ENCODE measurements at places on chromosomes 2 and 18. TPM values are rescaled to one million over a fixed set of nuclear protein-coding genes. Genes with fewer than 3 reads are reported as not detected.

IL1F10 gene
- total RNA-seq, result not detected

DNA sequence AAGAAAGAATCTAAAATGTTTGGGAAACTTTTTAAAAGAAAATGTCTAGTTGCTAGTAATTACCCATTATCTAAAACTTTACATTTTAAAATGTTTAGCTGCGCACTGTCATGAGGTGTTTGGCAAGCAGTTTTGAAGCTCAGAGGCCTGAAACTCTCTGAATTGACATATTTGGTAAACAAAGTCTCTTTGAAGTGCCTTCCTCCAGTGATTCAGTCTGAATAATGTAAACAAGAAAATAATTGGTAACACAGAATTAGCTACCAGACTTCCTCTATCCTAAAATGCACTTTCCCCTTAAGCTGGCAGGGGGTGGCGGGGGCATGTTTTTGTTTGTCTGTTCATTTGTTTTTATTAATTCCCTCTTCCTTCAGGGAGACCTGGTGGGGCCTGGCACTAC is 61.4 kb downstream of the WDR75 start:
- DNase-seq, result no peak

DNA sequence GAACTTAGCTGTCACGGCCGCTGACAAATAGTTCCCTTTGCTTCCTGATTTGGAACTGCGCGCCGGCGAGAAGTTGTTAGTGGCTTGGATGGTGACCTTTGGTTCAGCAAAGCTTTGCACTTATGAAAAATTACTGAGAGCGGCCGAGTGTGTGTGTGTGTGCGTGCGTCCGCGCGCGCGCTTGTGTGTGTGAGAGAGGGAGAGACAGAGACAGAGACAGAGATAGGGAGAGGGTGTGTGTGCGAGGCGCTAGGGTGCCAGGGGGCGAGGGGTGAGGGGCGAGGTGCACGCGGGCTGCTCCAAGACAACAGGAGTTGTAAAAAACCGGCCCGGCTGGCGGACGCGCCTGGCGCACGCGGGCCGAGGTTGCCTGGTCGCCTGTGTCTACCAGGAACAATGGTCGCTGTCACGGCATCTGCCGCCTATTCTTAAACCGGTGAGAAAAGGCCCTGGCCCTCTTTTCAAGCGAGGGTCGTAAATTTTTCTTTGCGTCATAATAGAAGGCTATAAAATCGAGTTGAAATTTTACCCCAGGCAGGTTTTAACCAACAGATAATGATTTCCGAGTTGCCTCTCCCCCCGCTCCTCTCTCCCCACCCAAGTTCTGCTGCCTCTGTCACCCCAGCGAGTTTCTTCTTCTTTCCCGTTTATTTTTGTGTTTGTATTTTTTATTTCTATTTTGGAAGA is 535 bp downstream of the HOXD3 start:
- DNase-seq, result no peak

DNA sequence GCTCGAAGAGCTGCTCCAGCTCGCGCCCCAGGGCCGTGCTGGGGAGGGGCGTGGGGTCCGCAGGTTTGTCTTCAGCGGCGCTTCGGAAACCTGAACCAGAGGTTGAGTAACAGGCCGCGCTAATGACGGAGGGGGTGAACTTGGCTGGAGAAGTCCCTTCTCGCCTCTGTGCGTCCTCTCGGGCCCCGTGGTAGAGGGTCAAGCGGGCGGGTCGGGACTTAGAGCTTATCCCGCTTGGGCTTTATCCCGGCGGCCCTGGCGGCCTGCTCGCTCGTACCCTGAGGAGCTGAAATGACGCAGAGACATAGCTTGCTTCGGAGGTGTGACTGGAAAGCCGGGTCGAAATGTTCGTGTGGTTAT is 479 bp downstream of the RNMT start:
- DNase-seq, result no peak

ASAP2 gene
- total RNA-seq, result 1.0 TPM

TUBB8B gene
- total RNA-seq, result not detected

GRCh38 chr18:2776601-2777000 is 70.2 kb upstream of the EMILIN2 start:
- no peak for DNase-seq

- DNase-seq, result peak; percentile 60
Measured at GRCh38 chr2:100580367-100581276, 17.8 kb downstream of the PDCL3 start.

ROCK2 gene
- 7.5 TPM for total RNA-seq

CYTIP gene
- 596 TPM for total RNA-seq

DNA sequence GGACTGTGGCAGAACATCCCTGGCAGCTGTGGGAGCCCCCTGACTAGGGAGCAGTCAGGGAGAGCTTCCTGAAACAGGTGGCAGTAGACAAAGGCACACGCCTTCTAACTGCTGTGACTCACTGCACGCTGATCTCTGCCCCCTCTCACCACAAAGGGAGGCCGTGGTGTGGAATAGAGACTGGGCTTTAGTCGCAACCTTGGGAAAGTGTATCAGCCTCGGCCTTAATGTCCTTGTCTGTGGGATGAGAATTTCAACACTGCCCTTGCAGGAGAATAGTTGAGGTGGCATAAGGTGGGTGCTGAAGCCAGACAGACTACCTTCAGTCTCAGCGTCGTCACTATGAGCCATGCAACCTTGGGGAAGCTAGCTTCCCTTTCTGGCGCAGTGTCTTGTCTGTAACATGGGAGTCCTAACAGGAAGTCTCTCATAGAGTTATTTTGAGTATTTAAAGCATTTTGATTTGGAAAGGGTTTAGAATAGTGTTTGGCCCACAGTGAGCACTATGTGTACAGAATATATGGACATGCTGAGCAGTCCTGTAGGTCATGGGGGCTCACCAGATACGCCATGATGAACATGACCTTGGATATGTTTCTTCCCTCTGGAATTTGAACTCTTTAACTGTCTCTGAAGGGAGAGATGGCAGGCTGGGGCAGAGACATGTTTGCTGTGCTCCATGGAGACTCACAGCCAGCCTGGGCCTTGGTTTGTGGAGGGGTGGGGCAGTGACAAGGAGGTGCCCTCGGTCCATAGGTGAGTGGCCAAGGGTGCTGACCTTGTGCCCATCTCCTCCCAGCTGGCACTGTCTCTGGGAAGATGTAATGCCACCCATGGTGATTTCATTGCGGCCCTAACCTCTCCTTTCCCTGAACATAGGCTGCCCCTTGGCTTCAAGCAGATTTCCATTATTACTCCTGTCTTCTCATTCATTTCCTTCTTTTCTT is 29.5 kb upstream of the SMAD7 start:
- no peak for DNase-seq

CD302 gene
- 0.20 TPM for total RNA-seq

GRCh38 chr2:214836568-214836967 is 27.1 kb upstream of the BARD1 start:
- DNase-seq, result no peak

RTP5 gene
- total RNA-seq, result not detected

DNA sequence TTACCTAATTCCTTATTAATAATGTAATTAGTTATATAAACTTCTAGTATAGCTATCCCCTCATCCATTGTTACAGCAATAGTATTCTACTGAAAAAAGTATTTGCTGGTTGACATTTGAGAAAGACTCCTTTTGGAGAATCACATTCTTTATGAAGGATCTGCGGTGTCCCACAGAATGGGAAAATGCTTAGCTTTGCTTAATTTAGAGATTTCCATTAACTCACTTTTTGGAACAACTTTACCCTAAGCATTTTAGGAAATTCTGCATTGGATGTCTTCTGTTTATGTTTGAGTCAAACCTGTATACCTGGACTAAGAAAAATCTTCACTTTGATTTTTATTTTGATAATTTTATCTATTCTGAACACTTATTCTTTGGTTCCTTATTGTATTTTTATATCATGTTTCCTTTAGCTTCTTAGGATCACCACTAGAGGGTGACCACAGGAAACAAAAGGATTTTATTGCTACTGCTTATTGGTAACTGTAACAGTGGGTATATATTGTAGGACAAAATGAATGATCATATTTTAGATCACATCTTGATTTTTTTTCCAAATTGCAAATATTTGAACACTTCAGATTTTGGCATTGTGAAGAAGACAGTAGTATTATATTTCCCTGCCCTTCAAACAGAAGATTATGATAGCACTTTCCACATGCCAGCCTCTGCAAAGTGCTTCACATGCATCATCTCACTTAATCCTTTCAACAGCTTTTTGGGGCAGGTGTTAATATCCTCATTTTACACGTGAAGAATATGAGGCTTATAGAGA is 79.6 kb downstream of the MIB1 start:
- no peak for DNase-seq

SERTAD2 gene
- 17.8 TPM for total RNA-seq

- DNase-seq, result no peak
Measured at GRCh38 chr18:34358923-34359322, 134.2 kb upstream of the NOL4 start.

DNA sequence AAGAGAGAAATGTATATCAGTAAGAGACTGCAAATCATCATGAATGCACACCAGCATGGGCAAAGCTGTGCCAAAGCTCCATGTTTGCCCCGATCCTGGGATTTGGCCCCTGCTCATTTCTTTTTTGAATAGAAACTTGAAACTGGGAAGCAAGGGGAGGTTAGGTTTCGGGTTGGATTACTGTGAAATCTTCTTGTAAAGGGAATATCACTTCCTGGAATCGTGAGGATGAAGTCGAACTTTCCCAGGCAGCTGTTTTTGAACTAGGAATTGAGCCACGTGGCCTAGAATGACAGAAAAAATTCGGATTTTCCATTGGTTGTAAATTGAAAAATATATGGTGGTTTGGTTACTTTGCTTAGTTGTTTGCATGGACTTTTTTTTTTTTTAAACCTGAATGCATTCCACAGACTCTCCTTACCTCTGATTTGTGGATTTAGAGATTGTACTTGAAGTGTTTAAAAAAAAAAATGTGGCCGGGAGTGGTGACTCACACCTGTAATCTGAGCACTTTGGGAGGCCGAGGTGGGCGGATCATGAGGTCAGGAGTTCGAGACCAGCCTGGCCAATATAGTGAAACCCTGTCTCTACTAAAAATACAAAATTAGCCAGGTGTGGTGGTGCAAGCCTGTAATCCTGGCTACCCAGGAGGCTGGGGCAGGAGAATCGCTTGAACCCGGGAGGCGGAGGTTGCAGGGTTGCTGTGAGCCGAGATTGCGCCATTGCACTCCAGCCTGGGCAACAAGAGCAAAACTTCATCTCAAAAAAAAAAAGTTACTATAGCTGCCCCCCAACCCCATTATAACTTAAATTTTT is 32.1 kb downstream of the GRHL1 start:
- no peak for DNase-seq

DNA sequence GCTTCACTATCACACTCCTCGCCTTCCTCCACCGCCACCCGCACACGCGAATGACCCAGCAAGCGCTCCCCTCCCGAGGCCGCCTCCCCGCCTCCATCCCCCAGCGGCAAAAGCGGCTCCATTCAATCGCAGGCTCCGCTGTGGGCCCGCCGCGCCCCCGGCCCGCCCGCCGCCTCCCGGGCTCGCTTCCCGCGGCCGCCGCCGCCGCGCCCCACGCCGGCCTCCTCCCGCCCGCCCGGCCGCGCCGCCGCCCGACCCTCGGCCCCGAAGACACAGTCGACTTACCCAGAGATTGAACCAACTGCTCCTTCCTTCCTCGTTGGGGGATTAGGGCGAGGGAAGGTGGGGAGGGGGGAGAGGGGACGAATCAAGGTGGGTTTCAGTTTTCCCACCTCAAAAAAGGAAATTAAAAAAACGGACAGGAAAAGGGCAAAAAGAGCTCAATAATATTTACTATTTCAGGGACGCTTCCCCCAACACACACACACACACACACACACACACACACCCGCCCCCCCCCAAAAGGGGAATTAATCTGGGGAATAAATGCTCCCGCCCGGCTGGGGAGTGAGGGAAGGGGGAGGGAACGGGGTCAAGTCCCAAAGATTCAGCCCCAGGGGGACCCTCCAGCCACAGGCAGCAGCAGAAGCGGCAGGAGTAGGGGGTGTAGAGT is 743 bp downstream of the XPO1 start:
- peak; percentile 58 for DNase-seq

- DNase-seq, result no peak
Measured at GRCh38 chr2:20611844-20612356, 39.0 kb downstream of the HS1BP3 start.

DNA sequence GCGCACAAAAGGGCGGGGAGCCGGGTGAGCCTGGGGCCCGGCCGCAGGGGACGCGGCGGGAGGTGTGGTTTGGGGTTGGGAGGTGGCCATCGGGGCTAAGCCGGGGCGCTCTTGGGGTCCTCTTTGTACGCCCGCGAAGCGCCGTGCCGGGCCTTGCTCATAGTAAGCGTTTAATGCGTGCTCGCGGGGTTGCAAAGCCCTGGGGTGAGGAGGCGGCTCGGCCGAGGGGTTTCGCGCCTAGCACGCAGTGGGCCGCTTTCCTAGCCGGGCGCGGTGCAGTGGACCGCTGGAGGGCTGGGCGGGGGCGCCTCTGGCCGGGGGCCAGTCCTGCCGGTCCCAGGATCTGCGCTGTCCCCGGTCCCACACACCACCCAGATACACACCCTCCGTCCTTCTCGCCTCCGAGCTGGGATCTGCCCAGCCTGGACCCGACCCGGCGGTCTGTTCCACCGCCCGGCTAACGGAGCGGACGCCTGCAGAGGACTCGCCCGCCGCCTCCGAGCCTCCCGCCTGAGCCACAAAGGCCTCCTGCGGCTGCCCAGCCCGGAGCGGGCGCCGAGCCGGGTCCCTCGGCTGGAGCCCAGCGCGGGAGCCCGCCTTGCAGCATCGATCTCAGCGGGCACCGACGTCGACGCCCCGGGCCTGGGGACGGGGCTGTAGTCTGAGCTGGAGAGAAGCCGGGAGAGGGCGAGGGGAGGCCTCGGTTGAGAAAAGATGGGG is 564 bp downstream of the DPYSL5 start:
- no peak for DNase-seq

TTR gene
- not detected for total RNA-seq

GRCh38 chr2:162917626-162918025 is 79.1 kb upstream of the KCNH7 start:
- no peak for DNase-seq

DNA sequence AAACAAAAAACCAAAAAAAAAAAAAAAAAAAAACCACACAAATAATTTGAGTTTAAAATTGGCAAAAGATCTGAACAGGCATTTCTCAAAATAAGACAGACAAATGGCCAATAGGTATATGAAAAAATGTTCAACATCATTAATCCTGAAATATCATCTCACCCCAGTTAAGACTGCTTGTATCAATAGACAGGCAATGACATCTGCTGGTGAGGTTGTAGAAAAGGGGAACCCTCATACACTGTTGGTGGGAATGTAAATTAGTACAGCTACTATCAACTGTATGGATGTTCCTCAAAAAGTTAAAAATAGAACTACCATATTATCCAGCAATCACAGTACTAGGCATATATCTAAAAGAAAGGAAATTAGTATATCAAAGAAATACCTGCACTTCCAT is 523.1 kb downstream of the XIRP2 start:
- no peak for DNase-seq

PLCD4 gene
- 0.36 TPM for total RNA-seq

NT5C1B gene
- total RNA-seq, result not detected

FOXI3 gene
- not detected for total RNA-seq

TCF7L1 gene
- 0.11 TPM for total RNA-seq

DNA sequence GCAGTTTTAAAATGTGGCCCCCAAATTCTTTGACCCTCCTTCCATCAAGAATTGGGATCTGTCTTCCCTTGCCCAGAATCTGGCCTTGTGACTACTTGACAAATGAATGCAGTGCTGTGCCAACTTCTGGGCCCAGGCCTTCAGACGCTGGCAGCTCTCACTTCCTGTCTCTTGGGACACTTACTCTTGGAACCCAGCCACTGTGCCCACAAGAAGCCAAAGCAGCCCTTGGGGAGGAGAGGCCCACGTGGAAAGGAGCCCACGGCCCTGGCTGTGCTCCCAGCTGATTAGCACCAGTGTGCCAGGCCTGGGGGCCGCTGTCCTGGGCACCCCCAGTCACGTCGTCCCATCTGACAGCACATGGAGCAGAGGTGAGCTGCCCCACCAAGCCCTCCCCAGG is 56.6 kb downstream of the RPL37A start:
- no peak for DNase-seq

OR6B2 gene
- not detected for total RNA-seq

CDCA7 gene
- total RNA-seq, result 82.5 TPM

GCG gene
- not detected for total RNA-seq

Measured in activated naive CD4-positive, alpha-beta T cell treated with anti-CD3 and anti-CD28 coated beads, Interleukin-2, amount 50 U/mL, for 72 hours (primary cell).